GM10248 (cell line): ENCODE measurements at places on chromosomes 2 and 18.

GRCh38 chr18:13229001-13229671 lies 10.6 kb downstream of the LDLRAD4 start:
- no peak for DNase-seq

DNA sequence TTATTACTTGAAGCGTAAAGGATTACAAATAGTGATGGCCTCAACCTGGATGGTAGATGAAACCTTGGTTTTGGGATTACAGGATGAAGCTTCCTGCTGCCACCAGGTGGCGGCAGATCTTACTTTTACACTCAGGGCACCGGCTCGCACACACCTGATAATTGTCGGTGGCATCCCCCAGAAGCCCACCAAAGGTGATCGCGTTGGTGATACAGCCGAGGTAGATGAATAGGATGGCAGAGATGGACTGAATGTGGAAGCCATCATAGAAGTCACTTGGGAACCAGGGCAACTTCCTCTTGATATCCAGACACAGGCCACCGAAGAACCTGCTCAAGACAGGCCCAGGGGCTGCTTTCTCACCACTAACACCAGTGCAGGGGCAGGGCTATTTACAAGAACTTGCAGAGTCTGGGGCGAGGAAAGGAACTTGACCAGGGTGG lies 51.8 kb downstream of the MTHFD2 start:
- peak; percentile 82 for DNase-seq

GRCh38 chr2:31401580-31401979 lies 13.0 kb downstream of the XDH start:
- DNase-seq, result no peak

DNA sequence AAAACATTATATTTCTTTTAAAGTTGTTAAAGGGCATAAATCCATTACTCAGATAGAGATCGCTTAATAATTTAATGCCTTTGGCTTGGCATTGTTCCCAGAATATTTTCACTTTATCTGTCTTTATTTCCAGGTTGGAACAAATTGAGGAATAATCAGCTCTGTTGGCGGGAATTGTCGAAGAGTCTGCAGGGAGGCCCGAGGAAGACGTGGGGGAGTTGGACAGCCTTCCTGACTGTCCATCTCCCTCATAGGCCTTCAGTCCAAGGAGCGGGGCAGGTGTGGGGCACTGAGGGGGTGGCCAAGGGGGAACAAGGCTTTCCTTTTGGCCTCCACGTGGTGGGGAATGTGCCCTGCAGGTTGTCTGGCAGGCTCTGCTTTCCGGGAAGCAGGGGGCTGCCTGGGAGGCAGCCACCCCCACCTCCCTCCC lies 179.6 kb downstream of the ZBTB7C start:
- no peak for DNase-seq

- peak; percentile 49 for DNase-seq
These were observed at the start of gene FAM237A for GRCh38 chr2:206642075-206643025. Gene FAM237A, plus strand, starts transcription at chr2:206642487. Its CDS starts 1,750 bp downstream, at chr2:206644237.

GRCh38 chr18:23169673-23170044 lies 34.4 kb downstream of the CABLES1 start:
- DNase-seq, result no peak

DNA sequence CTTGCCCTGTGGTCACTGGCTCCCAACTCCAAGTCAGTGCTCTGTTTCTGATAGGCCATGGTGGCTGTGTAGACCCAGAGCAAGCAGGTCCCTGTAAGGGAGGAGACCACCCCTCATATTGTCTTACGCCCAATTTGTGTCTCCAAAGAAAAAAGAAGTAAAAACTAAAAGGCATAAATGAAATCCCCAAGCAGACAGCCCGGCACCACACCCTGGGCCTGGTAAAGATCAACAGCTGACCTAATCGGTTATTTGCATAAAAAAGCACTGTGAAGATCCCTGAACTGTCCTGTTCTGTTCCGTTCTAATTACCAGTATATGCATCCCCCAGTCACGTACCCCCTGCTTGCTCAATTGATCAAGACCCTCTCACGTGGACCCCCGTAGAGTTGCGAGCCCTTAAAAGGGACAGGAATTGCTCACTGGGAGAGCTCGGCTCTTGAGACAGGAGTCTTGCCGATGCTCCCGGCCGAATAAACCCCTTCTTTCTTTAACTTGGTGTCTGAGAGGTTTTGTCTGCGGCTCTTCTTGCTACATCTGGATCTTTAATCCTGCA lies 364.1 kb upstream of the HS6ST1 start:
- DNase-seq, result no peak

GRCh38 chr18:37306432-37306831 lies 259.2 kb downstream of the CELF4 start:
- DNase-seq, result no peak

DNA sequence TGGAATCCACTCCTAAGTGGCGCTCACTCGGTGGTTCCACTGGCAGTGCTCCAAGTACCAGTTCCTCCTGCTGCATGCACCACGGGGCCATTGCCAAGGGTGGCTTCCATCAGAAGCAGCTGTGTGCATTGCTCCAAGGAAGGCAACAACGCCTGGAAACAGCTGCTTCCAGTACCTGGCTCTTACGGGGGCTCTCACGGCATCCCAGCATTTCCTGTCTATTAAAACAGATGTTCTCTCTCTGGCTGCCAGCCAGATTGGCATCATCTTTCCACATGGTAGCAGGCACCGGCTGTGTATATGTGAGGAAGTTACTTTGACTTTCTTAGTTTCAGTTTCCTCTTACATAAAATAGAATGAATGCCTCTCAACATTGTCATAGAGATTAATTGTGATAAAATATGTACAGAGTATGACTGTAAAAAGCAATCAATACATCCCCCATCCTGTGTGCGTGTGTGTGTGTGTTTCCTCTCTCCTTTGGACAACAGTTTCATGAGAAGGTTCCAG lies 84.9 kb downstream of the CMPK2 start:
- no peak for DNase-seq

DNA sequence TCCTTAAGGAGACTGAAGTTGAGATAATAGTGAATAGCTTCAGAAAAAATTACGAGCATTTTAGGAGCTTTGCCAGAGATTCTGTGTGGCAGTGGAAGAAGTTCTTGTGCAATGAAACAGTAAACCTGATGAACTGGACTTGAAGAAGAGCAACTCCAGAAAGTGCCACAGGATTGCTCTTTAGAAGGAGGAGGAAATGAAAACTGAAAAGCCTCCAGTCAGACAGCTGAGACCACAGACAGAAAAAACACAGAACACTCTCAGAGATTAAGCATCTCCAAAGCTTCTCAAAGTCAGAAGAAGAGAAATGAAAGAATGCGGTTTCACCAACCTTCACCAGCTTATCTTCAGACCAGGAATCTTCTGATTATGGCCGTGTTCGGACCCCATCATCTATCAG lies 329.7 kb upstream of the CNTNAP5 start:
- no peak for DNase-seq

DNA sequence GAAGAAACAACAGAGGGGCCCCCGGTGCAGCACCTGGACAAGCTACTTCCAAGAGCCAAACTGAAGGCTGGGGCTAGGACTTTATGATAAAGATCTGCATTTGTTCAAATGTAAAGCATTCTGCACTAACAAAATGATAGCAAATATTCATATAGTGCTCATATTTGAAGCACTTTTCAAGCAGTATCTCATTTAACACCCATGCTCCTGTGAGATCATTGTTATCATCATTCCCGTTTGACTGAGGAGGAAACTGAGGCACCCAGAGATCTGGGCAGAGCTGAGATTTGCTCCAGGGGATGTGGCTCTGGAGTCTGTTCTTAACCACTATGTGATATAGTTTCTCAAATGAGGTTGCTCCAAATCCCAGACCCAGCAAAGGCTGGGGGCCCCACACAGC lies 9.8 kb downstream of the KCTD1 start:
- no peak for DNase-seq

DNA sequence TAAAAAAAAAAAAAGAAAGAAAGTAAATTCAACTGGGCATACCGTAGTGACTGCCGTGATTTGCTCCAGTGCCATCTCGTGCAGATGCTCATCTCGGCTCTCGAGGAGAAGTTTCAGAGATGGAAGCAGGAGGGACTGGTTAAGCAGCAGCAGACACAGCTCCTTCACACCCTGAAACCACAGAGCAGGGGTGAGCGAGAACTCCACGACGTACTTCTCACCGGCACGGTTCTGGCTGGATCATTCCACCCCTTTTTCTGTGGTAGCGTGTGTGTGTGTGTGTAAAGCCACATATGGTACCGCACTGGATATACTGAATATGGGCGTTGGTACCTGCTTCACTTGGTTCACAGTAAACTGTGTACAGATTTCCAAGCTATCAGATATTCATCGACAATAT lies 382.2 kb downstream of the NBAS start:
- DNase-seq, result no peak

DNA sequence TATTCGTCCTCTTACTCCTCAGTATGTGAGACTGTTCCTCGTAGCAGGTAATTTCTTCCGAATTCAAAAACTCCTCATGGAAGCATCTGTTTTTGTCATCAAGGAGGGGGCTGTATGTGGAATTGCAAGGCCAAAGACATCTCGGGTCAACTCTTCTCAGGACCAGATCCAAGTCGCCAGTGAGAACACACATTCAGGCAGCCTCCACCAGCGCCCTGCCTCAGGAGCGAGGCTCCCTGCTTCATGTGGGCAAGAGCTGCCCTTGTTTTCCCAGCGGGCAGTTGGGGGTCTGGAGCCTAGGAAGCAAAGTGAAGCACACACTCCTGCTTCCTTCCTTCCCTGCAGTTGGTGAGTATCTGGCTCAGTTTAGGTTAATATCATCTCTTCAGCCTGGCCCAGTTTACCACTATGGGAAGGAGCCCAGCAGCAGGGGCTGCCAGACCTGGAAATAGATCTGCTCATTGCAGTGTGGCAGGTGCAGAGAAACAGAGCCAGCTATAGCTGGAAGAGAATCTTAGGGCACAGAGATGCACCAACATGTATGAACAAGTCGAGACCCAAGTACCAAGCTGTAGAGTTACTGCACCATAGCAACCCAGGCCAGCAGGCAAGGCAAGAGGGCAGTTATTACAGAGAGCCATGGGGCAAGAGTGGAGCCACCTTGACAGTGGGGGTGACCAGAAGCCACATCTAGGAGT lies 25.3 kb downstream of the TMEM127 start:
- DNase-seq, result no peak

DNA sequence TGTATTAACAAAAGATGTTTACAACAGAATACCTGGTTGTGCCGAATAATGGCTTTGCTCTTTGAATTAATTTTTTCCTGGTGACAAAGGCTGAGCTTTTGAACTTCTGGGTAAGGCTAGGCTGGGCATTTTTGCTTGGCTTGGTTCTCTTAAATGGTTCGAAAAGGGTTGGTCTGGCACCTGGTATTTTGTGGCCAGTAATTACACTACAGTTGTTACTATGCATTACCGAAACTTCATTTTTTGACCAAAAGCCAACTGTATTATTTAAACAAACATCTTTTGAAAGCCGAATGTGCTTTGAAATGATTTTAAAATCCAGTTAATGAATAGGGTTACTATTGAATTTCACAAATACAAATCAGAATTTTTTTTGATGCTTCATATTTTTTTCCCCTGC lies 19.4 kb upstream of the NFE2L2 start:
- DNase-seq, result no peak

DNA sequence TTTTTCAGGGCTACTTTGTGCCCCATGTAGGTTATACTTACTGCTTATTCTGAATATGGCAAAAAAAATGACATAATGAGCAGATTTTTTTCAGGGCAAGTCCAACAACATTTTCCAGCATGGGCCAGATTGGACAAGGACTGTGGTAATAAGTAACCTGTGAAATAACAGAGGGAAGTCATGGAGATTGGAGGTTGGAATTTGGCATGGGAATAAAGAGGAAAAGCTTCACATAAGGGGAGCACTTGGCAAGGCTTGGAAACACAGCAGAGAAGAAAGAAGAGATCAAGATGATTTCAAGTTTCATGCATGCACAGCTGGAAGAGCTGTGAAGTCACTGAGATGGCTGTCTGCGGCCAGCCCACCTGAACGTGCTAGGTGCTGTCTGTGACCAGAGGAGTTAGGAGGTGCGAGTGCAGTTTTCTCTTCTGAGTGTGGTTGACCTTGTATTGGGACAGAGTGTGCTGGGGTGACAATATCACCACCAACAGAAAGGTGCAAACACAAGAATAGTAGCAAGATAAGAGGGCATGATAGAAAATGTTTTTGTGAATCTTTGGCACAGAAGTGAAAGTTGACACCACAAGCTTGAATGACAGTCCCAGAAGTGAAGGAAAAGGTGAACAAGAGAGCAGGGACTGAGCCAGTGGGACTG lies 71.1 kb upstream of the DSC1 start:
- no peak for DNase-seq

DNA sequence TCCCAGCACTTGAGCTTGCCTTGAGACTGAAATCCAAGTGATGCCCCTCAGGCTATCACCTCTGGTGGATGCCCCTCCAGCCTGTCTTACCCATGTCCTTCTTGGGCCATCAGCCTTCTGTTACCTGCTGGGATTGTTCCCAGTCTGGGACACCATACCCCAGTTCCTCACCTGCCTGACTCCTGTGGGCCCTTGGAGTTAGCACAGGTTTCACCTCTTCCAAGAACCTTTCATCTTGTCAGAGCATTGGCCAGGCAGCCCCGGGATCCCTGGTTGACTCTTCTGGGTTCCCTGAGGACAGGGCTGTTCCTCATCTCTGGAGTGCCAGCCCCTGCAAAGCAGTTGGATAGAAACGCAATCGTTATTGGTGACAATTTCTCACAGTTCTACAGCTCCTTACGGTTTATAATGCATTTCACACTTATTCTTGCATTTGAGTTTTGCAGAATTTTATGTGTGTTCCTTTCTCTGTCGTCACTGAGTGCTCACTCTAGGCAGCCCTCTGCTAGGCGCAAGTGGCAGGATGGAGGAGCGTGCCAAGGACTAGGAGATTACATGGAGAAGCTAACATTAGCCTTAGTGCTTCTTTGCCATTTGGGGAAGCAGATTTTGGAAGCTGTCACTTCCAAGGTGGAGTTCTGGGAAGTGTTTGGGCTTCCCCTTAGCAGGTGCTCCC lies 139.7 kb downstream of the DDX1 start:
- no peak for DNase-seq

DNA sequence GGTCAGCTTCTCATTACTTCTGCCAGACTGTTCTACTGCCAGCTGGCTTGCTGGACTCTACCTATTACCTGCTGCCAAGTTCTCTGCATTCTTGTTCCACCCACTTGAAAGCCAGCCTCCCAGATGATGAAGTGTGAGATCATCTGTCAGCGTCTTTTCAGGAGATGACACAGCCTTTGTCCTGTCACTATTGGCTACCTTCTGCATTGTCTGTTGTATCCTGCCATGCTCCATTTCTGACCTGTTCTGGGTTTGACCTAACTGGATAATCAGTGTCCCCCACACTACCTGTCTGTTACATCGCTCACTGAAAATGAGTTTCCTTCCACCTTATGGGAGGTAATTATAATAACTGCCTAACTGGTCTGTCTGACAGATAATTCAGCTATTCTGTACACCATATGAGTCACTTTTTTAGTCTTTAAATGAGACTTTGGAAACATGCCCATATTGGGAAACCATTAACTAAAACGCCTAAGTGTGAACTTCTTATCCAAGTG lies 520.6 kb downstream of the METTL4 start:
- no peak for DNase-seq

DNA sequence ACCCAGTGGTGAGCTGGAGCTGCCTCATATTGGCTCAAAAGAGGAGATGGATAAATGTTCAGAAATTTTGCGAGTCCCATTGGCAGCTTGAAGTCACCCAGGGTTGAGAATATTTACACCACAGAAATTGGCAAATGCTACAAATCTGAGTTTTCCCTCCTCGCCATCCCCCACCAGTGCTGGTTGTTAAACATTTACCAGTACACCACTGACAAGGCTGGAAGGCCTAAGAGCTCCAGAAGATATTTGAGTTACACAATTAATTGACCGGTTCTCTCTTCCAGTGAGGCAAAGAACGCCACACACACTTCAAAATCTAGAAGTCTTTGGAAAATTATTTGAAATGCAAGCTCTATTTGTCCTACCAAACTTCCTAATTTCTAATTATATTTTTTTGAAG lies 47.5 kb upstream of the ATIC start:
- DNase-seq, result no peak
